ENCODE measurements at places on chromosomes 16 and 17.

GRCh38 chr17:64785011-64785421 lies 122.9 kb upstream of the SMURF2 start:
- no peak for DNase-seq

DNA sequence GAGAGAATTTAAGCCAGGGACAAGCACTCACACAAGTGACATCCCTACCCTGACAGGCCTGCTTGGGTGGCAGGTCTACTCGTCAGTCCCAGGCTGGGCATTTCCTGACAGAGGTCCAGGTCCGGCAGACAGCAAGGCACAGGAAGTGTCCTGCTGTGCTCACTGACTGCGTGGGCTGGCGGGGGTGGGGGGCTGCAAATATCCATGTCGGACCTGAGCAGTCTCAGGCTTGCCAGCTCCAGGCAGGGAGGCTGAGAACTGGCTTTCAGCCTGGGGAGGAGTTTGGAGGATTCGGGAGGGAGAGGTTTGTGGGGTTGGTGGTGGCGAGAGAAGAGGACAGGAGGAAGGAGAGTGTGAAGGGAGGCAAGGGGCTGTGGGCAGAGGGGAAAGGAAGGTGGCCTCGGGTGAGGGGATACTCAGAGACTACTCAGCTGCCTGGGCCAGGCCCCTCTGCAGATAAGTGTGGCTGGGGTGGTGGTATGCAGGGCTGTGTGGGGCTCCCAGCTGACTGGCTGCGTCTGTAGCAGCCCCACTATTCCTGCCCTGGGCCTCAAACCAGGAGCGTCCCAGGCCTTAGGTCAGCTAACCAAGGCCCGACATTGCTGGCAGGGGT lies 7.8 kb downstream of the HIC1 start:
- DNase-seq, result no peak

- no peak for DNase-seq
Measured at GRCh38 chr16:51343411-51343810, 192.3 kb upstream of the SALL1 start.

GRCh38 chr16:78786635-78787034 lies 687.2 kb downstream of the WWOX start:
- no peak for DNase-seq

DNA sequence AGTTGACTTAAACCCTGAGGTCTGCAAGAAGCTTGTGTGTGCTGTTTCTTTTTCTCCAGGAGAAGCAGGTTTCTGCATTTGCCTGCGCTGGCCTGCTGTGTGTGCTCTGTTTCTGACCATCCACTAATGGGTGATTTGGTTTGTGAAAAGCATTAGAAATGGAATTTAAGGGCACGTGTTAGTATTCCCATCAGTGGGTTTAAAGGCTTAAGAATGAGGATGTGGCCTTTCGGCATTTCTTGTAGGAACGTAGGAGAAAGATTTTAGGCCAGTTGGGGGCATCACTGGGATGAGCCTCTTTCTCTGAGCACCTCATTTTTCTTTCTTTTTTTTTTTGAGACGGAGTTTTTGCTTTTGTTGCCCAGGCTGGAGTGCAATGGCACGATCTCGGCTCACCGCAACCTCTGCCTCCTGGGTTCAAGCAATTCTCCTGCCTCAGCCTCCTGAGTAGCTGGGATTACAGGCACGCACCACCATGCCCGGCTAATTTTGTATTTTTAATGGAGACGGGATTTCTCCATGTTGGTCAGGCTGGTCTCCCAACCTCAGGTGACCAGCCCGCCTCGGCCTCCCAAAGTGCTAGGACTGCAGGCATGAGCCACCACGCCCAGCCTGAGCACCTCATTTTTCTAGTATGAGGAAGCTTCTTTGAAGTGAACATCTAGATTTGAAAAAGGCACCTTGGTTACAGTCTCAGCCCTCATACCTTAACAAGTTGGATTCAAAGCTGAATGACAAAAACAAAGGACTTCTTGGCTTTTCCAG lies 110.3 kb downstream of the BANP start:
- DNase-seq, result no peak
